ENCODE measurements at places on chromosomes 6 and 20. TPM values are rescaled to one million over a fixed set of nuclear protein-coding genes. Genes with fewer than 3 reads are reported as not detected.

GRCh38 chr6:113171882-113172281 lies 685.3 kb upstream of the MARCKS start:
- no peak for DNase-seq
- H3K4me1 ChIP-seq, result no peaks in the 10 kb centered on the region
- H3K4me3 ChIP-seq, result no peak overlapping the region
- no peak overlapping the region for H3K27ac ChIP-seq
- no peaks in the 10 kb centered on the region for H3K36me3 ChIP-seq
- no peaks in the 10 kb centered on the region for H3K27me3 ChIP-seq

- H3K36me3 ChIP-seq, result no peaks in the 10 kb centered on the region
- no peaks in the 10 kb centered on the region for H3K27me3 ChIP-seq
- DNase-seq, result no peak
- peaks cover 4% of the 10 kb centered on the region for H3K4me1 ChIP-seq
These were observed 142.9 kb upstream of the OLIG3 start for GRCh38 chr6:137637121-137637520.

GRCh38 chr20:34604980-34605788 lies 46.7 kb downstream of the MAP1LC3A start:
- peak overlapping the region; percentile 67 for H3K27ac ChIP-seq
- H3K4me1 ChIP-seq, result peaks cover 36% of the 10 kb centered on the region

DNA sequence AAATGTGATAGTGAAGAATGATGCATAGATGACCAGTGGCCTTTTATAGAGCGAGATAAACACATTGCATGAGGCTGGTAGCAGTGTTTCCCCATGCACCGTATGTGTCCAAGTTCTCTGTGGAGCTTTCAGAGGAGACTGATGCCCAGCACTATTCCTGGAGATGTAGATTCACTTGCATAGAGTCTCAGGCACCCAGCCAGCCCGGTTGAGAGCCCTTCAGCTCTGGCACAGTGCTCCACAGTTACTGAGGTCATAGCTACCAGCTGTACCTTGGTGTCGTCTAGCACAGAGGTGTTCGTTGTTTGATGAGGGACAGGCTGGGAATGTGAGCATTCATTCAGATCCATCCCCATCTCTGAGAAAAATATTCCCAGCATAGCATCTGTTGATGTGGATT lies 328.9 kb downstream of the FARS2 start:
- DNase-seq, result no peak
- H3K27me3 ChIP-seq, result no peaks in the 10 kb centered on the region
- no peaks in the 10 kb centered on the region for H3K36me3 ChIP-seq
- H3K27ac ChIP-seq, result no peak overlapping the region

Gene RALGAPB
- total RNA-seq, result 37.4 TPM

Gene DBNDD2
- 130 TPM for total RNA-seq

Gene FAXC
- total RNA-seq, result 22.2 TPM

DNA sequence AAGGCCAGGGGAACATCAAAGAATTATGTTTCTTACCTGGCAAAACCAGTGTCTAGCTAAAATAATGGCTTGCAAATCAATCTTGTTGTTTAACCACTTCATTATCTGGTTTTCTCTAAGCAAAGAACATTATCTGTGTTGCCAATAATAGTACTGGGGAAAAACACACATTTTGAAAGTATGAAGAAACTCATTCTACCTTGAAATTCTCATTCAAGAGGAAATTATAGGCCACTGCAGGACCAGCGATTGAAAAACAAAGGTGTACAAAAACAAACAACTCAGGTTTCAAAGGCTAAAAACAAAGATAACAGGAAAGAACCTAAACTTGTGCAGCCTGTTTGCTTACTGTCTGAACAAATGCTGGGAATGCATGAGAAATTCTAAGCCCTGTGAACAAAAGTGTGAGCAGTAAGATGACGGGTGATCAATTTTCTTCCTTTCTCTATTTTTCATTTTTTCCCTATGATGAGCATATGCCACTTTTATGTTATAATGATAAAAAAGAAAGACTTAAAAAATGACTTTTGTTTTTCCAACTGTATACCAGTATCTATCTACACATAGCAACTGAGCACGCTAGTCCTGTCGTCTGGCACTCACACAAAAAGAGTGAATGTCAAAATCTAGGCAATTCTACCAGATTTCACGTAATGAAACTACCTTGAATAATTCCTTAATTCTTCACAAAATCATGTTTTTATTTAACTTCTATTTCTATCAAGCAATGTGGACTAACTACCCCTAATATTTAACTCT lies 117.9 kb downstream of the SGK1 start:
- H3K4me1 ChIP-seq, result no peaks in the 10 kb centered on the region
- H3K4me3 ChIP-seq, result no peak overlapping the region
- H3K36me3 ChIP-seq, result no peaks in the 10 kb centered on the region
- no peaks in the 10 kb centered on the region for H3K27me3 ChIP-seq

DNA sequence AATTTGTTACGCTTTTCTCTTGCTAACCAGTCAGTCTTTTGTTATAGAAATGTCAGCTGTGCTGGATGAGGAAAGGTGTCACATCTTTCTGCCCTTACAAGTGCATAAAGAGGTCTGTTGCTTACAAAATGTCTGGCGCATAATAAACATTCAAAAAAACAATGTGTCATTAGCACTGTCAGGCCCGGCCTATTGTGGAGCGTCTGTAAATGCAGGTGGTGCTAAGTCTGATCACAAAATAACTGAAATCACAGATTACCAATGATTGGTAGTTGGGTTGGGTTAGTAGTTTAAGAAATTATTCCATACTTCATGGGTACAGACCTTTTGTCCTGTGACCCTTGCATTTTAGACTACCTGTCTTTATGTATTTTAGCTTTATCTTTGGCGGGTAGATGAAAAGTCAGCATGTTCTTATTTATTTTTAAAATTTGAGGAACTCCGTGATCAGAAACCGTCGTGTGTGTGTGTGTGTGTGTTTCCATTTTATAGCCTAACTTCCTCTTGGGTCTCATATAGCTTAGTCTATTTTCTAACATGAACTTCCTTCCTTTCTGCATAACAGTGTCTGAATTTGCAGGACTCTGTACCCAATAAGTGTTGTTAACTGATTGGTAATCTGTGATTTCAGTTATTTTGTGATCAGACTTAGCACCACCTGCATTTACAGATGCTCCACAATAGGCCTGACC lies 88.1 kb upstream of the IFNGR1 start:
- no peaks in the 10 kb centered on the region for H3K27me3 ChIP-seq
- peaks cover 7% of the 10 kb centered on the region for H3K4me1 ChIP-seq
- DNase-seq, result no peak

Gene MUC21
- not detected for total RNA-seq

Gene GPR6
- total RNA-seq, result not detected

GRCh38 chr20:7147220-7147601 lies 379.7 kb downstream of the BMP2 start:
- DNase-seq, result no peak
- no peak overlapping the region for H3K4me3 ChIP-seq
- no peak overlapping the region for H3K27ac ChIP-seq
- no peaks in the 10 kb centered on the region for H3K4me1 ChIP-seq
- no peaks in the 10 kb centered on the region for H3K36me3 ChIP-seq
- H3K27me3 ChIP-seq, result peaks cover 6% of the 10 kb centered on the region

Gene OOEP
- not detected for total RNA-seq

DNA sequence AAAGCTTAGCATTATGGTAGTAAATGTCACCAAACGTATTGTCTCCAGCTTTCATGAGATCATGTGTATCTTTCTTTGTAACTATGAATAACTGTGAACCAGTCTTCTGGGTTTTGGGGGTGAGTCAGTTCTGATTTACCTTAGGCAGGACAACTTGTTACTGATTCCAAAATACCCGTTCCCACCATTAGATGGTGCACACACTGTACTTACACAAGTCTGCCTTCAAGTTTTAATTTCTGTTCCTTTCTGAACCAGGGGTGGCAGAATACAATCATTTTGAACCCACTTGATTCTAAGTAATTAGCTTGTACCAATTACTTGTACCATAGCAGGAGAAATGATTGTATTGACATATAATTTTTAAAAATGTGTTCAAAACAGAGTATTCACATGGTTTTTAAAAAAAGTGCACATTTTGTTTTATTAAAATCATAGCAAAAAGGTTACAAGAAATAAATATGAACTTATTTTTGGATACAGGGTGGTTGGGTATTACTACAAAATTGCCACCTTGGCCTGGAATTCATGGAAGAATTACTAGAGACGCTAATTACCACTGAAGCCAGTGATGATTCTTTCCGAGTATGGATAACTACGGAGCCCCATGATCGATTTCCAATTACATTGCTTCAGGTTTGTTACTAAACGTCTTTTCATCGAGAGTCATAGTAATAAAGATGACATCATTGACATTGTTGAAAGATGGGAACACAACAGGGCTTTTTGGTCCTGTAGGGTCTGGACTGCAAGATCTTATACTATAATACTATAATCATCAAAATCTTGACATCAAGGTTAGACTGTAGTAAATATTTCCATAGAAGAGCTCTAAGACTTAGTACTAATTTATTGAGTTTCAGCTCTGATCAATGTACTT lies 75.2 kb upstream of the GLP1R start:
- H3K4me3 ChIP-seq, result no peak overlapping the region
- H3K27me3 ChIP-seq, result no peaks in the 10 kb centered on the region
- H3K36me3 ChIP-seq, result no peaks in the 10 kb centered on the region
- DNase-seq, result no peak
- H3K4me1 ChIP-seq, result peaks cover 4% of the 10 kb centered on the region
- no peak overlapping the region for H3K27ac ChIP-seq

Measured in esophagus muscularis mucosa (tissue), 4 donors.